HTR-8/SVneo (cell line): ENCODE measurements at places on chromosomes 12 and 14.

- DNase-seq: no peak
Observed at GRCh38 chr12:6264402-6265037, 46.0 kb upstream of the PLEKHG6 start.

GRCh38 chr14:97523936-97524335, 726.8 kb downstream of the VRK1 start:
- no peak for DNase-seq

DNA sequence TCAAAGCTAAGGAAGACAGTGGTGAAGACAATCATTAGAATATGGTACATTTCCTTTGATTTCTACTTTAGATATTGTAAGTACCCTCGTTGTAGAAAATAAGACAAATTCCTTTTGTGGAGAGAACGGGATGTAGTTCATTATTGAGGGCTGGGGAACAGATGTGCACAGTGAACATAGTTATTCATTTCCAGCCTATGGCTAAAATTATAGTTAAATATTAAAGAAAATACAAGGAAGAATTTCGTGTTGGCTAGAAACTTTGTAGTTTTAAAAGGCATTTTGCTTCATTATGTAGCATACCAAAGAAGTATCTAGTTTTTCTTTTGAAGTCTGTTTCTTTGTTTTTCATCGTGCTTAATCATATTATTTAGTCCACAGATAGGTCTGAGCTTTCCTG, 201.8 kb downstream of the ESR2 start:
- no peak for DNase-seq

DNA sequence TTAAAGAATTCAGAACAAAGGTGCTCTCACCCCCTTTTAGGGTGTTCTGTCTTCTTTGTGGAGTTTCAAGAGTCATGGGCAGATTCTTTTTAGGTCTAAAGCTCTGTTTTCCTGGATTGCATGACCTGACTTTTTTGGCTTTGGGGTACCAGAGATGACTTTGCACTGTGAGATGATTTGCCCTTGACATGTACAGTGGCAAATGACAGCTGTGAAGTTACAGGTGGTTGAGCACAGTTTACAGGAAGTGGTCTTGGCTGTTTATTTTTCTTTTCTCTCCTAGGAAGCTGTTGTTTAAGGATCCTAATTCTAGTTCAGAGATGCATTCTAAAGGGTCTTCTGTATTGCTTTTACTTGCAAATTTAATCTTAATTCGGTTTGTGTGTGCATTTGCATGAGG, 83.8 kb upstream of the METAP2 start:
- DNase-seq: no peak

- no peak for DNase-seq
Observed at GRCh38 chr12:106091446-106091820, 47.3 kb downstream of the NUAK1 start.

DNA sequence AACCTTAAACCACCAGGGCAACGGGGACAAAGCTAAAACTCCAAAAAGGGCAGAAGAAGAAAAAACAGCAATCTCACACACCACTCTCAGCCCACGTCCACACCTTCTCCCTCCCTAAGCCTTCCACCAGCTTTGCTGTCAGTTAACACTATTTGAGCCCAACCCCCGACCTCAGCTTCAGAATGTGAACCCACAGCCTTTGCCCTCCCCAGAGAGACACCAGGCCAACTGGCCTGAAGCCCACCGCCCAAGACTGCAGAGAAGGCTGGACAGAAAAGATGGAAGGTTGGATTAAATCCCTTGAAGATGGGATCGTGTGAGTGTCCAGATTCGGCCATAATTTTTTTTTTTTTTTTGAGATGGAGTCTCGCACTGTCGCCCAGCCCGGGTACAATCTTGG, 22.4 kb downstream of the IRF2BPL start:
- no peak for DNase-seq

DNA sequence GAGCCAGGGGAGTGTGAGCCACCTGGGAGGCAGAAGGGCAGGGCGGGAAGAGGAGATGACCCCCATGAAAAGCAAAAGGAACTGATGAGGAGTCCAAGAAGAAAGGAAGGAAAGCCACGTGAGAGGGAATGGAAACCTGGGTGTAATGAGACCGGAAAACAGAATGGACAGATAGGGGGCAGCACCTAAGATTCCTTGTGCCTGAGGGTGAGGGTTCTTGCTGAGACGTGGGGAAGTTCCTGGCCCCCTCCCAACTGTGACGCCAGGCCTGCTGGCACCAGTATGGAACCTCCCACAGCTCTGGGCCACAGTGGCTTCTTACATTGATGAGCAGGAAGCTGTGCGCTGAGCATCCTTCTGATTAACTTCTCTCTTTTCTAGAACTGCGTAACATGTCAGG, 30.8 kb downstream of the TTC7B start:
- no peak for DNase-seq

DNA sequence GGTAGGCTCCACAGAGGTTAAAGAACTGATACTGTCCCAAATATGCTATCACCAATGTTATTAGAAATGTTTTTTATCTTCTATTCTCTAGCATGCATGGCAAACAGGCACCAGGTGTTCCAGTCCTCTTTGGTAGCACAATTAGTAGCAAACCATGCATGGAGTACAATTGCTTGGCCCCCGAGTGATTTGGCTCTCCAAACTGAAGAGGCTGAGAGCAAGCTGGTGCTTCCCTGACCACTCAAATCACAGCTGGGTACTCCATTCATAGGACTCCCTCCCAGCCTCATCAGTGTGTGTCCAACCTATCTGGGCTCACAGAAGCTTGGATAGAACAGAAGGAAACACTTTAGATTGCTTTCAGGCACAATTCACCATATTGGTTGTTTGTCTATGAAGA, 93.4 kb downstream of the DIO2 start:
- DNase-seq: no peak

DNA sequence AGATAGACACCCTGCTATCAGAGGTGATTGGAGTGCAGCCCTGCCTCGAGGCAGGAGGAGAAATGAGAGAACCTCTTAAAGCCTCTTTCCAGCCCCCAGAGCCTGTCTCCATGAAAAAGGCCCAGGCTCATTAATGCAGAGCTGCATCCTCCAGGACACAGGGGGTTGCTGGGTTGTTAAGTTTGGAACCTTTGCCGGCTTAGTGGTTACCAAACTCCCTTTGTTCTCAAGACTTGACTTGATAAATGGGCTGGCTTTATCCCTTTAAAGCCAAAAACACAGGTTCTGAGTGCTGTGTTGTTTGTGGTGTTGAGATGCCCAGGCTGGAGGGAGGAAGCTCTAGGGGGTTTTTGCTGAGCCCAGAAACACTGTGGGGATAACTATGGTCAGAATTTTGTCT, 71.0 kb downstream of the DAD1 start:
- DNase-seq: no peak

- DNase-seq: no peak
Observed at GRCh38 chr12:238736-239398, 23.8 kb downstream of the SLC6A13 start.

DNA sequence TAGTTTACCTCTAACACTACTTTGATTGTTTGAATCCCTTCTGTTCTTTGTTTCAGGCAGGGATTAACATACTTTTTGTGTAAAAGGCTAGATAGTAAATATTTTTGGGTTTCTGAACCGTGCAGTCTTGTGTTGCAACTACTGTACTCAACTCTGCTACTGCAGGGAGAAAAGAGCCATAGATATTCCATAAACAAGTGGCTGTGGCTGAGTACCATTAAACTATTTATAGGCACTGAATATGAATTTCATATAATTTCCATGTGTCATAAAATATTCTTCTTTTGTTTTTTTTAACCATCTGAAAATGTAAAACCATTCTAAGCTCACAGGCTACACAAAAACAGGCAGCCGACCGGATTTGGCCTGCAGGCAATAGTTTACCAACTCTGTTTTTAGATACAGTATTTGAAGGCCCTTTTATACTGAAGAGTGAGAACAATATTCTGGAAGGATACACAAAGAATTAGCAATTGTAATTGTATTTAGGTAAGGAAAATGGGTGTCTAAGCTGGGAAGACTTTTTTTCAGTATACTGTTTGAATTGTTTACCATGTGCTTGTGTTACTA, 15.7 kb downstream of the NR1H4 start:
- DNase-seq: no peak

DNA sequence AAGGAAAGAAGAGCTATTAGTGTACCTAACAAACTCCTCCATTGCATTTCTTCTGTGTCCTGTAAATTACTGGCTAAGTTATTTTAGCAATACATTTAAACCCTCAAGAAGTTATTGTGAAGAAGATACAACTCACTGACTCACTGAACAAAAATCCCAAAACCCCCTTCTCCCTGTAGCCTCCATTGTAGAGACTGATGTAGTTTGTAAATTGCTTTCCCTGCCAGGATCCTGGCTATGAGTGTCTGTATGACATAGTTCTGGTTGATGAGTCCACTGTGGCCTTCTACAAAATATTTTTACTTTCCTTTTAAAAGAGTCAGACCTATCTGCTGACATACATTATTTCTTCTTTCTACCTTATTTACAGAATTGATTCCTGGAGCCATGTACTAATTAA, 155.6 kb downstream of the SLC6A15 start:
- no peak for DNase-seq

DNA sequence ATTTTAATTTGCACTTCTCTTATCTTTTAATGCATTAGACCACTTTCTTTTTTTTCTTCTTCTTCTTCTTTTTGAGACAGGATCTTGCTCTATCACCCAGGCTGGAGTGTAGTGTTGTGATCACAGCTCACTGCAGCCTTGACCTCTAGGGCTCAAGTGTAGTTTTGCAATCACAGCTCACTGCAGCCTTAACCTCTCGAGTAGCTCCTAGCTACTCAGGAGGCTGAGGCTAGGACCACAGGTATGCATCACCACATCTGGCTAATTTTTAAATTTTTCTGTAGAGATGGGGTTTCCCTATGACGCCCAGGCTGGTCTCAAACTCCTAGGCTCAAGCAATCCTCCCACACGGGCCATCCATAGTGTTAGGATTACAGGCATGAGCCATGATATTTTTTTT, 12.7 kb downstream of the TMED8 start:
- no peak for DNase-seq

DNA sequence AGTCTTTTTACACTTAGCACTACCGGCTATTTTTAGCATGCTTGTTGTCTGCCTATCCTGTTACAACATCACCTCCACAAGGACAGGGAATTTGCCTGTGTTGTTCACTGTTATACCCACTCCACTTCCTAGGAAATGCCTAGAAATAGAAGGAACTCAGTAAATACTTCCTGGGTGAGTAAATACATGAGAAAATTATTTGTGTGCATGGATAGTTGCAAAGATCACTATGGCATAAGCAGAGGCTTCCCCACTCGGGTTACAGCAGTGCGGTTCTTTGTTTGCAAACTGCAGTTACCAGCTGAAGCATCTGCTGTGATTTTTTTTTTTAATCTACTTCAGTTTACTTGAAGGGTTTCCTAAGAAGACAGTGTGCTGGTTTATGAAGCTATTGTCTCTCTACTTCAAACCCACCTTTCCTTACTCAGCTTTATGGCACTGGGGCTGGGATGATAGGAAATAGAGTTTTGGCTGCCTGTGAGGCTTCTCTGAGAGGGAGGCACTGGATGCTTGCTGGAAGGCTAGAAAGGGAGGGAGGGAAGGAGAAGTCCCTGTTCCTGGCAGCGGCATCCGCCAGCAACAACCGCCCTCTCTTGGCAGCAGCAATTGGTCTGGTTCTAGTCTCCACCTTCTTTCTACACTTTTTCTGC, 29.0 kb downstream of the PDE6H start:
- no peak for DNase-seq

- no peak for DNase-seq
Observed at GRCh38 chr12:51198568-51199365, 19.1 kb downstream of the POU6F1 start.

GRCh38 chr12:4552191-4552590, 9.8 kb upstream of the DYRK4 start:
- no peak for DNase-seq

DNA sequence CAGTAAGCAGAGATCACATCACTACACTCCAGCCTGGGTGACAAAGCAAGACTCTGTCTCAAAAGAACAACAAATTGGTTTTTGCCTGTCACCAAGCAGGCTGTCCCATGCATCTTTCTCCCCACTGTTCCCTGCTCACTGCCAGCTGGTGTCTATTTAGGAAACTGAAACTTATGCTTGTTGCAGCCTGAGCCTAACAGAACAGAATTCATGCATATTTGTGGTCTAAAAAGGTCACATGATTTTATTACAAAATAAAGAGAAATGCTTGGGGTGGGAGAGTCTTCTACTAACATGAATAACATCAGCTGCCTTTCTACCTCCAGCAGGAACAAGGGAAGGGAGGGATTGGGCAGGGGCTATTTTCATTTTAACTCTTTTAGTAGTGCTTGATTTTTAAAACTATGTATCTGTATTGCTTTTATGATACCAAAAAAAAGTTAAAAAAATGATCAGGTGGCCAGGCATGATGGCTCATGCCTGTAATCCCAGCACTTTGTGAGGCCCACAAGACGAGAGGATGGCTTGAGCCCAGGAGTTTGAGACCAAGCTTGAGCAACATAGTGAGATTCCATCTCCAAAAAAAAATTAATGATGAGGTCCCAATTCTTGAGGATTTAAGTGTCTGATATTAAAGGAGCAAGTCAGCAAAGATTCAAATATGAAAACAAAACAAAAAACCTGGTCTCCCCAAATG, 923 bp downstream of the STAT2 start:
- DNase-seq: peak; percentile 31

GRCh38 chr14:103801459-103801858, 45.9 kb downstream of the PPP1R13B start:
- peak; percentile 50 for DNase-seq

GRCh38 chr14:75548544-75548943, 26.3 kb downstream of the BATF start:
- DNase-seq: no peak

- DNase-seq: peak; percentile 25
Observed at GRCh38 chr12:30417697-30418231, 277.9 kb downstream of the IPO8 start.

GRCh38 chr12:124188561-124189405, 106.1 kb upstream of the RFLNA start:
- DNase-seq: peak; percentile 51

- DNase-seq: no peak
Observed at GRCh38 chr14:75495399-75495798, 26.9 kb upstream of the BATF start.

- DNase-seq: no peak
Observed at GRCh38 chr12:62044450-62045135, 215.6 kb upstream of the USP15 start.

DNA sequence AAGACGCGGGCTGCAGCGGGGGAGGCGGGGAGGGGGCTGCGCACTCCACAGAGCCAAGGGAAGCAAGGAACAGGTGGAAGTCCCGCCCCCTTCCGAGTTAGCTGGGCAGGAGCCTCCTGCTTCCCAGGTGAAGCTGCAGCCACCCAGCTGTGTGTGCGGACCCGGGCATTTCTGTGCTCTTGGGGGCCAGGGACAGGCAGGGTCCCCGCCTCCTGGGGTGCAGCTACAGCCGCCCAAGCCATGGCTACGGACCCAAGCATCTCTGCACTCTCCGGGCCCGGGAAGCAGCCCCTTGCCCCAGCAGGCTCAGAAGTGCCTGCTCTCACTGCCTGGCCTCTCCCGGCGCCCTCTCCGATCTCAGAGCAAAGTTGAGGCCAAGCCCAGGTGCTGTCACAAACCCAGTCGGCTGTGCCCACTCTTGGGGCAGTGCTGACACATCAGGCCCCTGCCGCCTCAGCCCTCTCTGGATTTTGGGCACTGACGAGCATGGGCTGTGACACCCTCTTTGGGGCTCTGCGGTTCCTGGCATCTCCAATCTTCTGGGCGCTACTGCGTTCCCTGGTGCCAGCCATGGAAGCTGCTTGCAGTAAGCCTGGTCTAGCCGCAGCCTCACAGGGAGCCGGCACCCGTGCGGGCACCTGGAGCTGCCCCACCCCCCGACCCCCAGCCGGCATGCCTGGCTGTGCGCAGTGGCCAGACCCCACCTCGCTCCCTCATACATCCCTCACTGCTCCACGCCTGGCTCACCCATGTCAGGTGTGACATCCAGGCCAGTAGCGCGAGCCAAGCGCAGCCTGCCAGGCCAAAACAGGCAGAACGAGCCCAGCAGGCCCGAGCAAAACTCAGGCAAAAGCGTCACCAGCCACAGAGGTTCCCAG, 8.5 kb upstream of the MGAT4C start:
- no peak for DNase-seq
